ENCODE measurements at places on chromosomes 2 and 18.
A peak's percentile ranks its signal among the peaks of the same experiment; 100 is the strongest.

DNA sequence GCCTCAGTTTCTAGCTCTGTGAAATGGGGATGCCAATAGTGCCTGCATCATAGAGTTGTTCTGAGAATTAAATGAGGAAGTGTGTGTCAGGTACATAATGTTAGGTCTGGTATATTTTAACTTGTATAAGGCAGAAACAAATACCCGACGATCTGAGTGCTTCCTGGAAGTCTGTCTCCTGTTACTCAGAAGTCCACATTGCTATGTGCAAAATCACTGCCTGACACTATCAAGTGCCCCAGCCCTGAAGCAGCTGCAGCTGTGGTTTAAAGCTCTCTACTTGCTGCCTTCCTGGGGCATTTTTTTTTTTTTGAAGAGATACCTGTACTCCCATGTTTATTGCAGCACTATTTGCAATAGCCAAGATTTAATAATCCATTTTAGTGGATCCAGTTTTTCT lies 125.3 kb downstream of the SLC4A3 start:
- DNase-seq: no peak

DNA sequence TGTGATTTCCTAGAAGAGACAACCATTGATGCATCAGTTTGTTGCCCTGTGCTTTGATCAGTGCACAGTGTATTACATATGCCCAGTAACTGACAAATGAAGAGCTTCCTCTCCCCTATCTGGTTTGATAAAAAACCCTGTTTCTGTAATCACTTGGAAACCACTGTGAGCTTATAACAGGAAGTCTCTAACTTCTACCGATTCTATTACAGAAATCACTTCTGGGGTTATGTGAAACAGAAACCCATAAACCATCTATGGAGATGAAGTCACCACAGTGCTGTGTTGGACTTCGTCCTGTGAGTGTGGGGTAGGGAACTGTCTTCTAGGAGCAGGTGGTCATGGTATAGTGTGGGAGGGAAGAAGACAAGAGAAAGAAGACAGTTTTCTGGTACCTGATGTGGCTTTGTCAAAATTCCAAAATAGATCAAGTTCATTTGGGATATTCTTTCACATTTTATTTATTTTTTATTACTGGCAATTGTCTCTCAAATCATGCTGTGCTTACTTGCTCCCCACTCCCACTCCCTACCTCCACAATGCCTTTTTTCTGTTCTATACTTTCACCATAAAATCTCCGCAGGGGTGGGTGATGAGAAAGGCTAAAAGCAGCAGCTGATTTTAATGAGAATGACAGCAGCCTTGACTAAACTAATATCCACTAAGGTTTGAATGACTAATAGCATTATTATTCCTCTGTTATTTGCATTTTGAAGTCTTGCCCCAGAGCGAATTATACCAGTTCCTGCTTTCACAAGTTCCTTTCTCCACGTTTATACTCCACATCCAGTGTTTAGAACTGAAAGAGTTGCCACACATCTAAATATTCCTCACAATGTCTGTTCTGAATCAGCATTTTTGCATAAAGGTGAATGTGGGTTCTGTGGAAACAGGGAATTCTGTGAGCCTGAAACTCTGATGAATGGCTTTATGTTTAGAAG lies 41.7 kb upstream of the RND3 start:
- no peak for DNase-seq

DNA sequence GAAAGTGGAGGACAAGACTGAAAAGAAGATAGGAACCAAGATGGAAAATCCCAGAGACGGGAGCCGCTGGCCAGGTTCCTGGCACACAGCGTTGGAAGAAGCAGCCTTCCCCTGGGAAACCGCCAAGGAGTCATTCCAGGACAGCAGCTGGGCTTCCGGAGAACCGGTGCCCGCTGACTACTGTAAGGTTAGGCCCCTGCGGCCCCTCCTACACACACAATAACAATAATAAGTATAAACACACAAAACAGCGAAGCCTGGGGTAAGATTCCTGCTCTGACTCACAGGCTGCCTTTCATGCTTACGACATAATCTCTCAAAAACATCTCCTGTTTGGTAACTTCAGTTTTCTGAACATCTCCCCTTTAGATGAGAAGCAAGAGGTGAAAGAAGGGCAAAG lies 28.1 kb upstream of the MYCN start:
- peak; percentile 37 for DNase-seq

GRCh38 chr2:39780825-39781600 lies 2.0 kb upstream of the THUMPD2 start:
- no peak for DNase-seq

GRCh38 chr2:220117025-220117424 lies 489.6 kb downstream of the SLC4A3 start:
- no peak for DNase-seq

- no peak for DNase-seq
Observed at GRCh38 chr2:187435756-187436155, 12.3 kb downstream of the CALCRL start.

DNA sequence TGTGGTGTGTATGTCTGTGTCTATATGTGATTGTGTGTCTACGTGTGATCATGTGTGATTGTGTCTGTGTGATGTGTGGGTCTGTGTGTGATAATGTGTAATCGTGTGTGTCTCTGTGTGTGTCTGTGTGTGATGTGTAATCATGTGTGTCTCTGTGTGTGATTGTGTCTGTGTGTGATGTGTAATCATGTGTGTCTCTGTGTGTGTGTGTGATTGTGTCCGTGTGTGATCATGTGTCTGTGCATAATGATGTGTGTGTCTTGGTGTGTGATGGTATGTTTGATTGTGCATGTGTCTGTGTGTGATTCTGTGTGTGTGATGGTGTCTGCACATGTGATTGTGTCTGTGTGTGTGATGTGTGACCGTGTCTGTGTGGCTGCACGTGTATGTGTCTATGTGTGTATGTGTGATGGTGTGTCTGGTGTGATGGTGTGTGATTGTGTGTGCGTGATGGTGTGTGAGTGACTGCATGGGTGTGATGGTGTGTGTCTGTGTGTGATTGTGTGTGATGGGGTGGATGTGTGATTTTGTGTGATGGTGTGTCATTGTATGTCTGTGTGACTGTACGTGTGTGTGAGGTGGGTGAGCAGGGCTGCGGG lies 78.9 kb downstream of the RTP5 start:
- DNase-seq: no peak

GRCh38 chr2:9498210-9498609 lies 23.9 kb downstream of the IAH1 start:
- no peak for DNase-seq

DNA sequence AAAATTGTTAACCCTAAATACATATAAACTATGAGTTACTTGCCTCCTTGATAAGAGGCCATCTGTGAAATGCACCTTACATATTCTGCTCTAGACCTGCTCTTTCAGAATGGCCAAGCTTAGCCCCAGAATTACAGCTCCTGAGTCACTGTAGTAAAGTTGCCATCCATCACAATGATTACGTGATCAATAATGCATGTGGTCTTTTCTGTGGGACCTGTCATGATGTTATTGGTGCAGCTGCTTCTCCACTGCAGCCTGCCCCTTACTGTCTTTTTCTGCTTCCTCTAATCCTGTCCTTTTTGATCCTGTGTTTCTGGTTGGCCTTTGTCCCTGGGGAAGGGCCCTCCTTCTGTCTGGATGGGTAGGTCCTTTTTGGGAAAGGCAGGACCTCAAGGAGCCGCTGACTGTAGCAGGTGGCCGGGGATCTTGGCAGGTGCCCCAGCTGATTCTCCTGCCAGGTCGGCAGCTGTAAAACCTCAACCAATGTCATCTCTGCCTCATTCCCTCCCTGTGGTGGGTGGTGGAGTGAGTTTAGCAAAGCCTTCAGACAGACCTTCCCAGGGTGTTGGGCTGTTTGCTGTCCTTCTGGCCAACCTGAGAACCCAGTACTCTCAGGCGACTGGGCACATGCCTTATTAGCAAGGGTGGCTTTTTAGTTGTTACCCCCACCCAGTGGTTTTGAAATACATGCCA lies 126.2 kb upstream of the EML6 start:
- DNase-seq: no peak

DNA sequence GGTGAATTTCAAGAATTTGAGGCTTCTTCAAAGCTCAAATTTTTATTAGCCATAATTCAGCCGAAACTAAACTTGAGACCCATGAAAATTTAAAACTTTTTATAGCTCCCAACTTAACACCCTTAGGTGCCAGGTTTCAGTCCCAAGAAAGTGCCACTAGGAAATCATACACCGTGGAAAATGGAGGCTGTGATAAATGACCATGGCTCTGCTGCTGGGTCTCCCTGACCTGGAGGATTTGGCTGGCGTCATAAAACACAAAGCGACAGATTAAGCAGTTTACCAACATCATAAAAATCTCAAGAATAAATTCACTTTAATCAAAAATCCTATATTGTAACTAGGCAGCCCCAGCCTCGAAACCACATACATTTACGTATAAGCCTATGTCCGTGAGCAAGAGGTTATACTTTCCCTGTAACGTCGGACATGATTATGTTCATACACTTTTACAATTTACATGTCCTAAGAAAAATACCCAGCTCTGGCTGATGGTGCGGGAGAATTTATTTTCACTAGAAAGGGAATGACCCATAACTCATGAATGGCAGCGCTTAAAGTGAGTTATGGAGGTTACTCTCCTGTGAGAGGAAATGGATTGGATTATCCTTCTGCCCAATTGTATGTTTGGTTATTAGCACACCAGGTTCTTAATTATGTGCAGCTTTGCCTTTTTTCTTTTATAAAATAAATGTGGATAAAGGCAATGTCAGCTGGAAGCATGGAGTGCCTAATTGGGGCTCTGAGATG lies 329.4 kb downstream of the AGPS start:
- DNase-seq: no peak

GRCh38 chr2:238845583-238846377 lies 2.1 kb upstream of the TWIST2 start:
- DNase-seq: no peak

- no peak for DNase-seq
Observed at GRCh38 chr2:136291871-136292270, 173.9 kb upstream of the CXCR4 start.

DNA sequence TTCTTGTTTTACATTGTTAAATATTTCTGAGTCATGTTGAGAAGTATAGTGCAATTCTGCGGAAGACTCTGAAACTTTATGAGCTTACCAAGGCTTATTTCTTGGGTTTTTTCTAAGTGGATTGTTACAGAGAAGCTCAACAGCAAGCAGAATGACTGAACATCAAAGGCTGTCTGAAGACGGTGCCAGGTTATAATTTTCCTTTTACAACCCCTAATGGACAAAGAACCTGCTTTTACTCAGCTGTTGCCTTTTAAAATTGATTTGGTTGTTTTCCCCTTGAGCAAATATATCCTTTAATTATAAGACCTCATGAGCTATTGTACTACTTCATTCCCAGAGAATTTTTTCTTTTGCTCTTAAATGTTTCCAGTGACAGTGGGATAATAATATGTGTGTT lies 41.6 kb downstream of the LAMA3 start:
- DNase-seq: no peak

GRCh38 chr18:34660572-34660971 lies 49.5 kb upstream of the DTNA start:
- no peak for DNase-seq

- no peak for DNase-seq
Observed at GRCh38 chr2:42513252-42513918, 19.6 kb upstream of the KCNG3 start.

- DNase-seq: no peak
Observed at GRCh38 chr2:128137094-128137616, 46.2 kb downstream of the UGGT1 start.

- DNase-seq: no peak
Observed at GRCh38 chr2:46634905-46635304, 155.5 kb downstream of the TMEM247 start.

DNA sequence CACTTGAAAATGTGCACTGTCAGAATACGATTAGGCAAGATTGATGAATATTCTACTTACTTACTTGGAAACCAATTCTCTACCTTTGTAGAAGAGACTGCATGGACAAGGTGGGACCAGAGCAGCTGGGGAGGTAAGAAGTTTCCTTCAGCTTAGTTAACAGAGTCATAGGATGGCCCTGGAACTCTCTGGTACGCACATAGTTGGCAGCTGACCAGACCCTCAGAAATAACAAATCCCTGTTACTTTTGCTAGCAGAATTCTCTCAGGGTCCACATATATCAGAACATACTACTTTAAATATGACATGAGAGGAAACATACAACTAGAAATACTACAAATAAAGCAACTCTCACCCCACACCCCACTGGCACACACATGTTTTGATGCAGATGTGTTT lies 24.8 kb upstream of the STAT1 start:
- DNase-seq: no peak

DNA sequence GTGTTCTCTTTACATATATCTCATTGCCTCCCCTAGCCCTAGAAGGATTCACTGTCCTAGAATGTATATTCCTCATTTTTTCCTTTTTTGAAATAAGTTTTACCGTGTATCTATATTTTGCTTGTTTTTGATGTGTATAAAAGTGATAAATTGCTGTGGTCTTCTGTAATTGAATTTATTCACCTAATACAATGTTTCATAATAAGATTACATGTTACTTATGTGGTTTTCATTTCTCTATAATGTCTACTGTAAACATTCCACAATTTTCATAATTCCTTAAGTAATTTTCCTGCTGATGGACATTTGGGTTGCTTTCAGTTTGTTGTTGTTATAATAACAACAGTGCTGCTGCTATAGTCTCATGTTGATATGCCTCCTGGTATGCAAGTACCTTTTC lies 118.2 kb downstream of the PHLPP1 start:
- DNase-seq: no peak

DNA sequence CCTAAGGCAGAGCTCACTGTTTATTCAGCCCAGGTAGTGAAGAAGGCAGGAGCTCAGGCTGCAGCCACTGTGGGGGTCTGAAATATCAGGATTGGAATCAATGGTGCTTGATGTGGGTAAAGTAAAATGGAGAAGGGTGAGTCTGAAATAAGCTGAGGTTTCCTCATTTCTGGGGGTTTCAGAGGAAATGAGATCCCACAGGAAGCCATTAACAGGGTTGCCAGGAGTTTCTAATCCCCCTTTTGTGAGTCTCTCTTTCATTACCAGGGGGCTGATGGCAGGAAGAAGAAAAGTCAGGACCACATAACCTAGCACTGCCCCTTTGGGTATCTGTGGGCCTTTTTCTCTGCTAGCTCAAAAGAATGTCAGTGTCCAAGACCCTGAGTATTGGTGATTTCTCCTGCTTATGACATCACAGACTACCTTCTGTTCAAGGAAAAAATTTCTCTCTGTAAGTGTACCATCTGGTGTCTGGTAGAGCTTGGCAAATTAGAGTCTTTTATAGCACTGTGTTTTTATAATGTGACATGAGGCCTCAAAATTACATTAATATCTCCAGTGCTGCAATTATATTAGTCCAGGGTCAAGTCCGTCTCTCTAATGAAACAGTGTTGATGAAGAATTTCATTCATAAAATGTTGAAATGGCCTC lies 56.0 kb downstream of the LBH start:
- no peak for DNase-seq

- no peak for DNase-seq
Observed at GRCh38 chr2:240876475-240877251, 8.0 kb downstream of the AGXT start.
